Diencephalon (tissue), 1 donor: ENCODE measurements at places on chromosomes 7 and 10. TPM values are rescaled to one million over a fixed set of nuclear protein-coding genes. Genes with fewer than 3 reads are reported as not detected.

AGAP9 gene
- 1.6 TPM for total RNA-seq

ELFN1 gene
- total RNA-seq: 11.3 TPM

SYT15 gene
- total RNA-seq: 2.1 TPM

STK17A gene
- total RNA-seq: 16.1 TPM

HOXA13 gene
- not detected for total RNA-seq

CYP26A1 gene
- 2.1 TPM for total RNA-seq

CRYGN gene
- not detected for total RNA-seq

STOX1 gene
- 15.7 TPM for total RNA-seq

CRHR2 gene
- 1.6 TPM for total RNA-seq

PPP1R17 gene
- 2.8 TPM for total RNA-seq

EIF3B gene
- total RNA-seq: 73.1 TPM

PDCD11 gene
- total RNA-seq: 24.0 TPM

MMP21 gene
- total RNA-seq: 0.46 TPM

CDNF gene
- total RNA-seq: 1.6 TPM

MOGAT3 gene
- not detected for total RNA-seq

GRID2IP gene
- total RNA-seq: 2.1 TPM

FLNC gene
- total RNA-seq: 20.1 TPM

PNLIP gene
- not detected for total RNA-seq

ZCCHC24 gene
- total RNA-seq: 15.2 TPM

BBIP1 gene
- total RNA-seq: 62.3 TPM

TRIM73 gene
- 4.4 TPM for total RNA-seq

ZNF503 gene
- total RNA-seq: 4.8 TPM

ANLN gene
- 8.3 TPM for total RNA-seq

KCTD7 gene
- 36.9 TPM for total RNA-seq

LIPJ gene
- 1.6 TPM for total RNA-seq

ACTR3C gene
- total RNA-seq: 4.6 TPM

SPRN gene
- 13.4 TPM for total RNA-seq

CDK6 gene
- total RNA-seq: 20.3 TPM

DENND2A gene
- total RNA-seq: 43.8 TPM

TYW1 gene
- total RNA-seq: 16.4 TPM

CRCP gene
- total RNA-seq: 48.9 TPM

ANKRD61 gene
- 0.46 TPM for total RNA-seq

PON1 gene
- total RNA-seq: 1.2 TPM

ERVW-1 gene
- total RNA-seq: not detected
